ENCODE measurements at places on chromosomes 7 and 10.

GRCh38 chr10:69480068-69480412 is 28.8 kb downstream of the TSPAN15 start:
- DNase-seq = no peak

DNA sequence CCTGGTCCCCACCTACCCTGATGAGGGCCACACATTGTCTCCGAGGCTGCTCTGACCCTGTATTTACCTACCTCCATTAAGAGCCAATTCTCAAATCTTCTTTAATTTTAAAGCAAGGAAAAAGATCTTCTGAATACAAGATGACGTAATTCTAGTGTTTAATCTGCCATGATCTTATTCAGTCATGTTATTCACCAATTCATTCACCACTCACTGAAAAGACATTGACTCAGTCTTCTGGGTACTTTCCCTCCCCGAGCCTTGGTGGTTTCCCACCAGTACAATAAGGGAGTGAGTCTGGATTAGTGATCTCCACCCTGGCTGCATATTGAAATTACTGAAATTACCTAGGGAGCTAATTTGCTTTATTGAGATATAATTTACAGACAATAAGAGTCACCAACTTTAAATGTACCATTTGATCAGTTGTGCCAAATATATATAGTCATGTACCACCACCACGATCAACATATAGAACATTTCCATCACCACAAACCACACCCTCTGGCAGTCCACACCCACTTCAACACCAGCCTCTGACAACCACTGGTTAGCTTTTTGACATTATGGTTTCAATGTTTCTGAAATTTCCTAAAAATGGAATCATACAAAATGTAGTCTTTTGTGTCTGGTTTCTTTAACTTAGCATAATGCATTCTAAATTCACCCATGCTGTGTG is 117.5 kb upstream of the UNC5B start:
- no peak for DNase-seq

GRCh38 chr7:56063500-56063881 is 595 bp upstream of the SUMF2 start:
- no peak for DNase-seq

DNA sequence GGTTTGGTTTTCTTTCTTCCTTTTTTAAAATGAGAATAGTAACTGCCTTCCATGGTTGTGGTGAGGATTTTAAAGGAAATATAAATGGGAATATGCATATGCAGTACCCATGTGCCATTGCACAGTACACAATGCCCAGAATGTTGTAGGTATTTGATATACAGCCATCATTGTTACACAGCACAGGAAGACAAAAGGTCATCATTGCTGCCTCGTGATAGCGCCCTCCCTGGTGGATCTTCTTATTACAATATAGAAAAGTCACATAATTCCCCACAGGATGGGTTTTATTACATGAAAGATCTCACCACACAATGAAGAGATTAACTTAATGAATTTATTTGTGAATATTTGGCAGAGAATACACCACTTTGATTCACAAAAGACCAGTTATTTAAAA is 76.5 kb downstream of the PPP1R17 start:
- no peak for DNase-seq

- no peak for DNase-seq
Observed at GRCh38 chr7:85489498-85489897, 302.6 kb upstream of the SEMA3D start.

- no peak for DNase-seq
Observed at GRCh38 chr7:85292908-85293576, 106.2 kb upstream of the SEMA3D start.

DNA sequence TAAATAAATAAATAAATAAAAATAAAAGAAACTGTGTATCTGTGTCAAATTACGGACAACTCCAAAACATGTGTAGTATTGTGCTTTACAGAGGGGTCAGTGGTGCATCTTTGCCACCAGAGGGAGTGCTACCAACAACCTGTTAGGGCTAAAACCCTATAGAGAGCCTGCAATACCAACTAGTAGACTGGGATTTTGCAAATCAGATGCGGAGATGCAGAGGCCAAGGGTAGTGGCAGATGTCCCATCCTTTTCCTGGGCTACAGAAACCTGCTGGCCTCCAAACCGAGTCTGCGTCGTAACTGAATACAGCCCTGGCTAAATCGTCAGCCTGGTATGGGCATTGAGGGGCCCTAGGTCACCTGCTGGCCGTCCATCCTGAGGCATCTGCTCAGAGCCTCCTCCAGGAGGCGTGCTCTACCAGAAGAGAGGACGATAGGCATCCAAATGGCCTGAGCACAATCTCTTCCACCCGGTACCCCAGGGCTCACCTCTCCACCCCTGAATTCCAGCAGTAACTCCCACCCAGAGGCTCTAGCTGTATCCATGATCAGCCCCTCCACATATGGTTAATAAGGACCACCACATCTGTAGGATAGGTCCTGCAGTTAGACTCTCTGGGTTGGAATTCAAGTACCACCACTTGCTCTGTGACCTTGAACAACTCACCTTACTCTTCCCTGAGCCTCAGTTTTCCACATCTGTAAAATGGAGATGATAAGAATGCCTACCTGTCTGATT is 6.2 kb upstream of the RRP12 start:
- DNase-seq = peak; percentile 84

DNA sequence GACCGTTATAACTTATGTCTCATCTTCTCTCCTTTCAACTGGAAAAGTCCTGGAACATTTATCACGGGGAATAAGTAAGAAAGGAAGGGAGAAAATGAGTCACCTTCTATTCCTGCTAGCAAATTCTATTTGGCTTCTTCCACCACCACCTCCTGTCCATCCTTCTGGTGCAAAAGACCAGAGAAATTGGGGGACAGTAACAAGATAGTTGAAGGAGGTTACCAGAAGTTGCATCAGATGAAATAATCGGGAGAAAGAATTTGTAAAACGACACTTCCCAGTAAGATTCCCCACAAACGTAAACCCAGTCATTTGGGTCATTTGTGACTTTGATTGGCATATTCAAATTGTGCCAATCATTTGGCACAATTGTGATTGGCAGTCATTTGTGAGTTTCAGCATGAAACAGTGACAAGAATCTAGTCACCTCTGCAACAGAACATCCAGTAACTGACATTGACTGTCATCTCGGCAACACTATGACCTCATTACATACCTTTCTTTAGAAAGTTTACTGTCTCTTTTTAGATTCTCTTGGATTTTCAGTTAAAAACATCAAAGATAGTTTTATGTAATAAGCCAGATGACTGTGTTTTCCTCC is 51.3 kb upstream of the PIK3CG start:
- DNase-seq = no peak

DNA sequence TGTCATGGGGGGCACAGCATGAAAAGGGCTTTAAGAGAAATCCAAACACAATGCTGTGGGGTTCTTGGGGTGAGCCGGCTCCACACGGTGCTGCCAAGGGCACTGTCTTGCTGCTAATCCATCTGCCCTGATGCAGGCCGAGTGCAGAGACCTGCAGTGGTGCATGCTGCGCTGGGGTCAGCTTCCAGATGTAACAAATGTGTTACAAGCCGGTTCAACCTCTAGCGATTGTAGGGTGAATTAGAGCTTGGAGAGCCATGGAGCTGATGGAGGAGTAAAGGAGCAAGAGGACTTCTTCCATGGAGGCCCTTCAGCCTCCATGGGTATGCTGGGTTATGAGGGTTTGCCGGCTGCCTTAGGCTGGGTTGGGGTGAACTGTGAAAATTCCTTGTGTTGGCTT is 402.3 kb downstream of the TYW1 start:
- no peak for DNase-seq

DNA sequence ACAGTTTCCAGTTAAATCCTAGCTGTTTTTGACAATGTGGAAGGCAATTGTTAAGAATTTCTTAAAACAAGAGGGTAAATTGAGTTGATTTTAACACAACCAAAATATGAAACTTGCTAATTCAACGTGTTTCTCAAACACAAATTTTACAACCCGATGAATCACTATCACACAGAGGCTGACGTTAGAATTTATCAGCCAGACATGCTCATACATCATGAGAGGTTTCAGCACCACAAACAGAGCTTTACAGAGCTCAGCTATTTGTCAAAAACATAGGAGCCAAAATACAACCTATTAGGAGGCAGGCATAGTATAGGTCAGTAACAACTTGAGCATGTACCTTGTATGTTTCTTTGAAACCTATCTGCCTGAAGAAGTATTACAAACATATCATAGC is 36.1 kb downstream of the LRRN3 start:
- no peak for DNase-seq

- DNase-seq = no peak
Observed at GRCh38 chr7:19707240-19707639, 1.6 kb downstream of the POLR1F start.

DNA sequence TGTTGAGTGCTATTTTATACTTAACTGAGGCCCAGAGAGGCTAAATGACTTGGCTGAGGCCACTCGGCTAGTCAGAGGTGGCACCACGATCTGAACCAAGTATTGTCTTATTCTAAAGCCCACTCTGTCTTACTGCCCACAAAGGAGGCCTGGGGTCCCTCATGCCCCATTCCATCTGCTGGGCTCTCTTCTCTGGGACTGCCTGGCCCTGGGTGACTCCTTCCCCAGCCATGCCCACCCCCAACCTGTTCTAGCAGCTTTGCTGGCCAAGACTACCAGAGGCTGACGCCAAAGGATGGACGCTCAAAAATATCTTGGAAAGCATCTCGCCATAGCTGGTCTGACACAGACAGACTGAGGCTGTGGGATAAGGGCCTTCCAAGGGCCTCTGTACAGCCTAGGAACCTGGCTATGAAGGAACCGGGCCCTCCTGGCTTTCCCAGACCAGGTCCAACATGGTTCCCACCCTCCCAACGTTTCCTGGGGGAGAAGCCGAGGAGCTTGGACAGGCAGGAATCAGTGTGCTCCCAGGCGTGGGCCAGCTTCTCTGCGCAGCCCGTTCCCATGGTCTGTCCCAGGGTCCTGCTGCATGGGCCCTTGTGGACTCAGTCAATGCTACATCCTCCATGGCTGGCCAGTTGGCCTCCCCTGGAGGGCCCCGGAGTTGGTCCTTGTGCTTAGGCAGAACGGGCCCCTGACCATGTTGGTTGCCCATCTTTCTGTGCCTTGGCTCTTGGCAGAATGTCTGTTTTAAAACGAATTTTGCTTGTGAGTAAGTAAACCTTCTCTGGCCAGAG is 11.7 kb downstream of the HSPA12A start:
- DNase-seq = no peak

DNA sequence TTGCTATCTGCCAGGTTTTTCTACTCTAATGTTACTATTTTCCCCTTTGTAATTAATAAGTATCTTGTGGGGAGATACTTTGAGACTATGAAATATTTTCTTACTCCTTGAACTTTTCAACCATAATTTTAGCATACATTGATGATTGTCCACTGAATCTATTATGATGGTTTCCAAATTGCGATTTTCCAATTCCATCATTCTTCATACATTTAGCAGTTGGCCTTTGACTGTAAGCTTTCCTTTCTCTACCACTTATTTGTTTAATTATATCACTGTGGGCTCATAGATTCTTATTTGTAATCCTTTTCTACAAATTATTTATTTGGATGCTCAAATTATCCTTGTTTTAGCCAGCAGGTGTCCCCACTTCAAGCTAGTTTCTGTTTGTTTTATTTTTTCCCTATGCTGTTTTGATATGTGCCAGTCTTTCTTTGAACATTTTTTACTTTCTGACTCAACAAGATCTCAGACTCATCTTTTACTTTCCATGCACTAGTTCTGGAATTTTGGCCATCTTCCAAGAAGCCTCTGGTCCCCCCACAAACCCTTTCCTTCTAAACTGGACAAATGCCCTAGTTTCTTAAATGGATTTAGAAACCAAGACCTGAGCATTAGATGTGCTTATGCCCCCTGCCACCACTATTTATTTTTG is 11.4 kb upstream of the MRPS16 start:
- DNase-seq = no peak

GRCh38 chr7:78212476-78213060 is 414.0 kb downstream of the PHTF2 start:
- no peak for DNase-seq

DNA sequence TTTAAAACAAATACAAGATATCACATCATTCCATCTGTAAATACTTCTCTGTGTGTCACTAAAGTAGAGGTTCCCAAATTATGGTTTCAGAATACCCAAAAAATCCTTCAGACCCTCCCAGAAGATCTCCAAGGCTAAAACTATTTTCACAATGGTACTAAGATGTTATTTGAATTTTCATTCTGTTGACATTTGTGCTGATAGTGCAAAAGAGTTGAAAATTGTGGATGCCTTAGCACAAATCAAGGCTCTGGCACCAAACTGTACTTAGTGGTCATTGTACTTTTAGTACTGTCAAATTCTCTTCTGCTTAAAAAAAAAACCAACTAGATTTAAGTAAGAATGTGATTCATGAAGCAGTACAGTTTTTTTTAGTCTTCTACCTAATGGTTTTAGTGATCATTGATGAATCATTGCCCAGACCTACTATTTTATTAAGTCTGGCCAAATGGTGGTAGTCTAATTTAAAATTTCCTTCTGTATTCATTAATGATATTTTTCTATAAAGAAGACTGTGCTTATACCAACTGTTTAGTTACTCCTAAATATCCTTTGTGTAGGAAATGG is 50.5 kb downstream of the TPST1 start:
- no peak for DNase-seq

- no peak for DNase-seq
Observed at GRCh38 chr10:74754381-74754821, 72.0 kb upstream of the KAT6B start.

DNA sequence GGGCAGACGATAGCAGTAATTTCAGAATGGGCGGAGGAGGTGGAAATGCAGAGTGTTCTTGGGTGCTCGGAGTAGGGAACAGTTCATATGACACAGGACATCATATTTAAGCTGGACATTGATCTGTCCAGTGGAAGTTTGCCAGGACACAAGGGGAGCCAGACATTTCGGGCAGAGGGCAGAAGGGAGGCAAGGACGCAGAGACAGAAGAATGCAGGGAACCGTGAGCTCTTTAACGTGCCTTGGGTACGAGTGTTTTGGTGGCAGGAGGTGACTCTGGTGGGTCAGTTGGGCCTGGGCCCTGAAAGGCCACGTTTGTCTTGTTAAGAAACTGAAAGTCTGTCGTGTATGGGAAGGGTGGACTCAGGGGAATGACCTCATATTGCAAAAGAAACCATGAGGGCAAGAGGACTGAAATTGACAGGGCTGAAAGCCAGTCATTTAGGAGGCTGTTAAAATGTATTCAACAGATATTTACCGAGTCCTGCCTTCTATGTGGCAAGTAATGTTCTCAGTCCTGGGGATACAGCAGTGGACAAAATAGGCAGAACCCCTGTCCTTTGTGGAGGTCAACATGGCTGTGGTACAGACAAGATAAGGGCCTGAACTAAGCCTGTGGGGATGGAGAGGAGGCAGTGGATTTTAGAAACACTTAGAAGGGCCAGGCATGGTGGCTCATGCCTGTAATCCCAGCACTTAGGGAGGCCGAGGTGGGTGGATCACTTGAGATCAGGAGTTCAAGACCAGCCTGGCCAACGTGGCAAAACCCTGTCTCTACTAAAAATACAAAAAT is 2.2 kb downstream of the OPTN start:
- DNase-seq = no peak
